ENCODE measurements at places on chromosomes 2 and 18.

DNA sequence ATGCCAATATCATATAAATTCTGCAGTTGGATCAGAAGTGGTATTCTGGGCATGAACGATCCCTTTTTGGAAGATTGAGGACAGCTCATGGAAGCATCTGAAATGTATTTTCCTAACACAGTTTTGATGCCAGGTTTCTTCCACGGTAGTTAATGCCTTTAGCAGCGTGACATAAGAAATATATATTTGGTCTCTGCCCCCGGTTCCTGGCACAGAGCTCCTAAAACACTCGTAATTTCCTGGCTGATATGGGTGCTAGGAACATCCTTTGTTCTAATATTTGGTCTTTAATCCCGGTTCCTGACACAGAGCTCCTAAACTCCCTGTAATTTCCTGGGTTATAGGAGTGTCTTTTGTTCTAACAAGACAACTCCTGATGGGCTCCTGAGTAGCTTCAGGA lies 8.2 kb upstream of the CABLES1 start:
- DNase-seq: no peak

DNA sequence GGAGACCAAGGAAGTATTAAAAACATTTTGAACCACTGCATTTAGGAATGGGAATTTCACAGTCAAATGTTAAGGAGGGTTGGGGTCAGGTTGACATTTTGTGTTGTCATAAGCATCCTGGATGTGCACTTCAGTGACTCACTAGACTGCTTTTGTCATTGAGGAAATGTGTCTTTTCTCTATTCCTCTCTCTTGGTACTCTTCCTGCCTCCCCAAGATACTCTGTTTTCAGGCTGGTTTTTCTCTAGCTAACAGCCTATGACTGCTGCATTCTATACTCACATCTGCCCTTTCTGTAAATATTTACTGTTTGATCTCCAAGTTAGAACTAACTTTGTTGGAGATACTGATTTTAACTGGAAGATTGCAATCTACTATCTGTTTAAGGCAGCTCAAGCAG lies 23.4 kb downstream of the XRCC5 start:
- DNase-seq: no peak

DNA sequence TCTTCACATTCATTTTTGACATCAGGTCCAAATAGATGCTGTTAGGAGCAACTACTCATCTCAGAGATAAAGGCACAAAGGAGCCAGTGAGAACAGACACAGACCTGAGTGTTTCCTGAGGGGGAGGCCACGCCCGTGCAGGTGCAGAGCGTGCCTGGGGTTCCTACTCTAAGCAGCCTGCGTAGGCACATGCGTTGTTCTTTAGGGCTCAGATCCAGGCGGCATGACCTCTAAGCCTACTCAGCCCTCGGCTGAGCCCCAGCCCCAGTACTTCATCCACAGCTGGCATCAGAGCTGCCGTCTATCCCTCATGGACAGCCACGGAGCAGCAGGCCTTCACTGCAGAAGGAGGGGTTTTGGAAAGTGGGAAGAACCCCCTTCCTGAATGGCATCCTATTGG lies 54.9 kb upstream of the PXDN start:
- DNase-seq: no peak

DNA sequence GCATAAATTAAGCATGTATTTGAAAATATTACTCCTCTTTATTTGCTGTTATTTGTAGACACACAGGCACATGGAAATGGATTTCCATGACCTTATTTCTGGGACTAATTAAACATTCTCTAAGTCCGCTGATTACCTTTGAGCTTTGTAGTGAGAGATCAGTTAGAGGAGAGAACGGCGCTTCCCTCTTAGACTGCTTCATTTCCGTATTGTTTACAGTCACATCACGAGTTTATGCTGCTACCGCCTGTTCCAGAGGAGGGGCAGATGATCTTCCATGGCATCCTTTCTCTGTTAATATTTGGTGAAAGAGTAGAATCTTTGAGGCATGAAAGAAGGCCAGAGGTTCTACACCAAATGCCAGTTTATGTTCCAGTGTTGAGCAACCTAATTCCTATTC lies 404.4 kb downstream of the TRIB2 start:
- no peak for DNase-seq

DNA sequence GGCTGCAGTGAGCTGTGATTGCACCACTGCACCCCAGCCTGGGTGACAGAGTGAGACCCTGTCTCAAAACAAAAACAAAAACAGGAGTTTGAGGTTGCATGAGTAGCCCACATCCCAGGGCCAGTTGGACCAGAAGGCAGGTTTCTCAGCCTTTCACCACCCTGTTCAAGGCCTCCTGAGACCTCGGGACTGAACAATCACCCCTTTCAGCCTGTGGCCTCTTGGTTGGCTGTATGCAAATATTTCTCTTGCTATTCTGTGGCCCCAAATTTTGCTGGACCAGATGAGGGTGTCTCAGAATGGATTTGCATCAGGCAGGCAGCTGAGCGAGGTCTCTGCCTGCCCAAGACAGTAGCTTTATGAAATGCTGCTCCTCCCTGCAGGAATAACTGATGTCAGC lies 56.9 kb downstream of the DPYSL5 start:
- DNase-seq: no peak

DNA sequence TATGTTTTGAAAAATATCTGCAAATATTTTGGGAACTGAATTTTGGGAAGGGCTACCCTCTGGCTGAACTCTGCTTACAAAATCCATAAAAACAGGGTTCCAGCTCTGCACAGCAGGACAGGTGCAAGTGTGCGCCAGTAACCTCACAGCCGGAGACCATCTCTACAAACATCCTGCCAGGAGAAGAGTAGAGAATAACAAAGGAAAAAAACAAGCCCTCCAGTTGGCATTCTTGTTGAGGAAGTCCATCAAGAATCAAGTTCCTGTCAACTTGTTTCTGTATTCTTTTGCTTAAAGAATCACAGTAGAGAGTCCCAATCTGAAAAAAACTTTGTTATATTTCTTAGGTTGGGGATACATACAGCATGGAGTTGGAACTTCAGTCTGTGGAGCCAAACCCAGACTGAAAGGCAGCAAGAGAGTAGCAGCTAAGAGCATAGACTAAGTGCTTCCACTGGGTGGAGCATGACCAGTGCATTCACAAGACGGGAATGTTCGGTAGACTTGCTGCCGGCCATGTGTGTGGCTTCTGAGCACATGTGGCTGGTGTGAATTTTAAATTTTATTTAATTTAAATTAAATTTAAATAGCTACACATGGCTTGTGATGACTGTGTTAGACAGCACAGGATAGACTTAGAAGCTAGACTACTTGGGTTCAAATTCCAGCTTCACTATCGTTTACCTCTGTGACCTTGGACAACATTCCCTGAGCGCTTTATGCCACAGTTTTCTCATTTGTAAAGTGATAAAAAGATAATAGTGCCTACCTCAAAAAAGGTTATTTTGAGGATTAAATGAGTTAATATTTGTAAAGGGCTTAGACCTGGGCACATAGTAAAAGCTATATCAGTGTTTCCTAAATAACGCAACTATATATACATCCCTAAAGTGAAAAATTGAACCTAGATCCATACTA lies 41.9 kb downstream of the SPTBN1 start:
- DNase-seq: no peak

DNA sequence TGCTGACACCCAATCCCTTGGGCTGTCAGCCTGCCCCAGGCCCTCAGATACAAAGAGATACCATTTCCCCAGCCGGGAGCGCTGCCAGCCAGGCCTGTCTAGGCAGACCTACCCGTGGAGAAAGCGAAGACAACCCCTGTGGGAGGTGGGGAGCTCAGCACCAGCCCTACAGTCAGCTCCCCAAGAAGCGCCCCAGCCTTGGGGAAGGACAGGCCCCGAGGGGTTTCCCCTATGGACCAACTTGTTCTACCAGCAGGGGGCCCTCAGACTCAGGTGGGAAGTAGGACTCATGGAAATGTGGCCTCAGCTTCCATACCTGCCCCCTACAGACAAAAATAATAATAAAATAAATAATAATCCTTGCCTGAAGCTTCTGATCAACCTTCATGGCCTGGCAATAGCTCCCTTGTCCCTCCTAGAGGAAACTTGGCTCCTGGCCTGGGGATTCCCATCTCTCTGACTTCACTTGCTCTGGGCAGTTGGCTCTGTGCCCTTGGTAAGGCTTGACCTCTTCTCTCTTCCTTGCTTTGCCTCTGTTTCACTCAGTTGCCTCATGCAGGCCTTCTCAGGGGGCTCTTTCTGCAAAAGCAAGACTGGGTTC lies 7.0 kb downstream of the SLC35F6 start:
- no peak for DNase-seq

GRCh38 chr2:68766376-68766845 lies 31.8 kb downstream of the ARHGAP25 start:
- no peak for DNase-seq

GRCh38 chr2:58448065-58448507 lies 207.0 kb upstream of the FANCL start:
- peak; percentile 88 for DNase-seq

GRCh38 chr2:138003411-138003810 lies 39.1 kb downstream of the HNMT start:
- DNase-seq: no peak

DNA sequence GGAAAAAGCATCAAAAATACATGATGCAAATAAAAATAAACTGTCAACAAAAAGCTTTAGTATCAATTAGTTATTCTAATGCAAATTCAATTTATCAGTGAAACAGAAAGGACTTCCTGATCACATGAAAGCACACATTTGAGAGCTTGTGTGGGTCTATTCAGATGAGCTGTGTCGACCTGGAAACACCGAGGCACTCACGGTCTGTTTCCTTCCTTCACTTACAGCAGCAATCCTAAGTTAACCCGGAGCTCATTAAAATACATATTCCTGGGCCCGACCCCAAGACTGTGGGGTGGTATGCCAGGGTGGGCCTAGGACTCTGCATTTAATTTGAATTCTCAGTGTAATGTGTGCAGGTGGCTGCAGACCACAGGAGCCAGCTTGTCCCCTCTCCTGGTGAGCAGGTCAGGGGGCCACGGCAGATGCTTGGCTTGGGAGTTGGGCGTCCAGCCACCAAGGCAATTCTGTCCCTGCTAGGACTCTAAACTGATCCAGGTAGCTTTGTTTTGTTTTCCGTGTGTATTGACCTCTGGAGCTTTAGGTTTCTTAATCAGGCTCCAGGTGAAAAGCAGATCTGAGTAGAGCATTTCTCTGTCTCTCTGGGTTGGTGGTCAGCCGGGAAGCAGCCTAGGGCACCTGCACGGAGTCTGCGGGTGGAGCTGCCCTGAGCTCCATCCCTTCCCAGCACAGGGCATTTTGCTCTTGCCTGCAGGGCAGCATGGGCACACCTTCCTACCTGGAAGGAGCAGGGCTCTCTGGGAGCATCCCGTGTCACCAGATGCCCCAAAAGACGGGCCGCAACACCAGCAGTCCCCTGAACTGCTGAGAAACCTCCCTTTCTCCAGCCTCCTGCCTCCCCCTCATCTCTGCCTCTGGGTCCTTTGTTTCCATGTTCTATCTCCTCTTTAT lies 9.0 kb downstream of the MBP start:
- no peak for DNase-seq

- DNase-seq: no peak
Measured at GRCh38 chr2:3193443-3194330, 183.9 kb downstream of the EIPR1 start.

DNA sequence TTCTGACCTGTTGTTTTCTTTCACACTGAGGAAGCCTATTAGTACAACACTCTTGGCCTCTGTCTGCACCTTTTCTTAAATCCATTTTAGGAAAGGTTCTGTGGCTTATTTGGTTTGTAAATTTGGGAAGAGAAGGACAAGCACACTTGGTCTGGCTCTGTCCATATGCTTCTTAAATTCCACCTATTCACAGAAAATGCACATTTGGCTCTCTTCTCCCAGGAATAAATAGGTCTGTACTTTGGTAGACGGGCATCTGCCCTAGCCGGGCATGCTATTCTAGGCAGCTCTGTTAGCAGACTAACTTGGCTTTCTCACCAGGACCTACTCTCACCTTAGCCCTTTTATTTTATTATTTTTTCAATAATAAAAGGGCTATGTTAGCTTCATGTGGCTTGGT lies 1211.8 kb upstream of the SLC39A10 start:
- DNase-seq: no peak

- no peak for DNase-seq
Measured at GRCh38 chr2:16654833-16655444, 10.7 kb downstream of the CYRIA start.

DNA sequence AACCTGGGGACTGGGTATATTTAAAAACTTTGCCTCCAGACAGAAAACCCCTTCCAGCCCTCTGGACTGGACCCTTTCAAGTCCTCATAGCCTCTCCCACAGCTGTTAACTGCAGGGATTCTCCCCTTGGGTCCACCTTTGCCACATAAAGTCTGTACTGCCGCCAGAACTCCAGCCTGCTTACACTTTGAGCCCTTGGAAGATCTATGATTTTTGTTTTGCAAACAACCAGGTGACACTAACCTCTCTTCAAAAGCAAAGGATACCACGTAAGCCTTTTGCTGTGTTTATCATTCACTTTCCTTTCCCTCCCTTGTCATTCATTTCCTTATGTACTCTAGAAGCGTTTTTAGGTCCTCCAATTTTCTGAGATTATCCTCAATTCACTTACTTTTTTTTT lies 4.1 kb upstream of the AGXT start:
- no peak for DNase-seq

DNA sequence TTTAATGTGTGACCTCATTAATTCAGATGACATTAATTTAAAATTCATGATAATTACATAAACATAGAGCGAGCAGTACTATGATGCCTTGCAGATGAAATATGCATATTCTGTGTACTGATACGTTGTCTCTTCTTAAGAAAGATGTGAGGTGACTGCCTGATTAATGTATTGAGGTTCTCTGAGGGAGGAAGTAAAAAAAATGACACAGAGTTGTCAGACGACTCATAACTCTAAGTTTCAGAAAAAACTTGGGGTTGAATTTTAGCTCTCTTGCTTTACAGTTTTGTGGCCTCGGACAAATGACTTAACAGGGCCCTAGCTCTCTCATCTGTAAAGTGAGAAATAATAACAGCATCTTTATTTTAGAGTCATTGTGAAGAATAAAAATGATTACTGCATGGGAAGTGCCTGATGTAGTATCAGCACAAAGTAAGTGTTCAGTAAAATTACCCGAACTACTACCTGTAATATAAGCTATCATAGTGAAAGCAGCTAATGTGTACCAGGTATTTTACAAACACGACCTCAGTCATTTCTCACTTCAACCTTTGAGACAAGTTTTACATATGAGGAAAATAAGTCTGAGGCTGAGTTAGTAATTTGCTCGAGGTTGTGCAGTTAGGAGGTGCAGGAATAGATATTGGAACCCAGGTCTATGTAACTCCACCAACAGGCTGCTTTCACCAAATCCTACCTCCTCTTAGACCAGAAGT lies 65.3 kb downstream of the ALK start:
- DNase-seq: no peak

DNA sequence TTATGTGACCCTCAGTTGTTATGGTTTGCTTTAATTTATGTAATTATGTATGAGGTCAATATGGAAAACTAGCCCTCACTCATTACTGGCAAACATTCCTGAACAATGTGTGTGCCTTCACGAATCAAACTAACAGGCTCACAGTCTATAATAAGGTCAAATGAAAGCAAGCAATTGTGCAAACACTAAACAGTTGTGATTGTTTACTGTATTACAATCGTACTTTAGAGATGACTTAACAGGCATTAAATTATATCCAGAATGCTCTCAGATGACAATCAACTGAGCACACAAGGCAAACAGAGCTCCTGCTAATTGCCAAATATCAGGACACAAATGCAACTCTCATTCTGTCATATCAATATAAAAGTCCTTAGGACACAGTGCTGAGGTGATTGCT lies 29.5 kb downstream of the COL5A2 start:
- DNase-seq: no peak

GRCh38 chr2:218858671-218859555 lies 692 bp upstream of the WNT6 start:
- DNase-seq: no peak
